ENCODE measurements at places on chromosomes 1 and 21.

GRCh38 chr1:9027307-9027706 lies 1.1 kb upstream of the SLC2A7 start:
- DNase-seq, result no peak

DNA sequence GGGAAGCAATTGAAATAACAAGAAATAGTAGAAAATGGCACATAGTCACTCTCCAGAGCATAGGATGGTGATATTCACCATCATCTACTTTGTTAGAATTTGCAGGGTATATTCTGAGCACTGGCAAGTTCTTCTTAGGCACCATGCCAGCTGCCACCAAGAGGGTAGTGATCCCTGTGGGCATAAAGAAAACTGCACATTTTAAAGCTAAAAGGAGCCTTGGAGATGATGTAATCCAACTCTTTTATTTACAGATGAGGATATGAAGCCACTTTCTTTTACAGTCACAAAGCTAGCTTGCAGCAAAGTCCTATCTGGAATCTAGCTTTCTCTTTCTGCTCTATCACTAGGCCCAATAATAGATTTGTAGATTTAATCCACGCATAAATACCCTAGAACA lies 69.0 kb downstream of the PTGER3 start:
- DNase-seq, result peak; percentile 78

- no peak for DNase-seq
Observed at GRCh38 chr1:29833581-29833980, 597.3 kb downstream of the PTPRU start.

GRCh38 chr21:33259428-33259827 lies 6.7 kb upstream of the IL10RB start:
- no peak for DNase-seq

DNA sequence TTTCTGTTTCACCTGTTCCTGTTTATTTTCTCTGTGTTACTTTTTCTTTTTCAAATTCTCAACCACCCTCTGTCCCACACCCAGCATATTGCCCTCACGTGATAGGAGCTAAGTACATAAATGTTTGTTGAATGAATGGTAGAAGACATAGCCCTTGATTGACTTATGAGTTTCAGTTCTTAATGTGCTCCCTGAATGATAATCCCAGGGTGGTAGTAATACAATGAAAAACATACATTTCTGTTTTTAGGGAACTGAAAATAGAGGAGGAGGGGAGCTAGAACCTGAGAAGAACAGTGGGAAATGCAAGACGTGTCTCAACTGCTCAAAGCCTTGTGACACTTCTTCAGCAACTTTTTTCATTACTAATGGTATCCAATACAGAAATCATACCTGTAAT lies 147.1 kb downstream of the SPATA46 start:
- no peak for DNase-seq

DNA sequence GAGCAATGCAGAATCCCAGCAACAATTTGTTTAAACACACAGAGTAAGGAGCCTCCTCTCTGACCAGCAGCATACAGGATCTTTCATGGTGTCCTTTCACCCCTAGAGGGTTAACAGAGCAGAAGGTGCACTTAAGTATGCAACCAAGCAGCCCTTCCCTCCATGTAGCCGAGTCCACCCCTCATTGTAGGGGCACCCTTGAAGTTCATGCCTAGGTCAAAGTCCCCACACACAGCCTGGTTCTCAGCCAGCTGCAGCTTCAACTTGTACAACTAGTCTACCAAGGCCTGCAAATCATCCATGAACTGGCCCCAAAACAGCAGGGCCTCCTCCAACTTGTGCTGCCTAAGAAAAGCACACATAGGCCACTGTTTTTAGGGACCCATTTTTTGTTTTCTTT lies 7.0 kb upstream of the BMP8B start:
- no peak for DNase-seq

DNA sequence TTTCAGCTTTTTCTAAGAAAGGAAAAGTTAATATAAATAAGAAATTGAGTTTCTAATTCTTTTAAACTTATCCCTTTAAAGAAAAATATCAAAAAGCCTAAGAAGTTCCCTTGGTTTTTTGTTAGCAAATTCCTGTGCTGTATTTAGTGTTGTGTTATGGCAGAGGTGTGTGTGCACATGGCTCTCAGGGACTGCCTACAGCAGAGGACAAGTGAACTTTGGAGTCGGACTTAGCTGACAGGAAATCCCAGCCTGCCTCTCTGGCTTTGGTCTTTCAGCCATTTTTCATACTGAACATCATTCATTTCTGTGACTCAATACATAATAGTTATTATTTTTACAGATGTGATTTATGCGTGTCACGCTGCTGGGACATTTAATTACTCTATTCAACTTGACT lies 149.6 kb downstream of the FMN2 start:
- DNase-seq, result no peak

DNA sequence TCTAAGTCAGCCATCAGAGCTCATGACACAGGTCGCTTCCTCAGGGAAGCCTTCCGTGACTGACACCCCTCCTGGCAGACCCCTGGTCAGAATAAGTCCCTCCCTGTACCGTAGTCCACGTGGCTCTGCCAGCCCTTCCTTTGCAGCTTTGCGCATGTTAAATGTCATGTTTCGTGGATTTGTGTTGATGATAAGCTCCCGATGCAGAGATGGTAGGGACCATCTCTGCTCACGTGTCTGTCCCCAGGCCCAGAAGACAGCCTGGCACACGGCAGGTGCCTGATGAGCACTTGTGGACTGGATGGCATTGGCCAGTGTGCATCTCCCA lies 75.9 kb downstream of the DHRS3 start:
- no peak for DNase-seq

DNA sequence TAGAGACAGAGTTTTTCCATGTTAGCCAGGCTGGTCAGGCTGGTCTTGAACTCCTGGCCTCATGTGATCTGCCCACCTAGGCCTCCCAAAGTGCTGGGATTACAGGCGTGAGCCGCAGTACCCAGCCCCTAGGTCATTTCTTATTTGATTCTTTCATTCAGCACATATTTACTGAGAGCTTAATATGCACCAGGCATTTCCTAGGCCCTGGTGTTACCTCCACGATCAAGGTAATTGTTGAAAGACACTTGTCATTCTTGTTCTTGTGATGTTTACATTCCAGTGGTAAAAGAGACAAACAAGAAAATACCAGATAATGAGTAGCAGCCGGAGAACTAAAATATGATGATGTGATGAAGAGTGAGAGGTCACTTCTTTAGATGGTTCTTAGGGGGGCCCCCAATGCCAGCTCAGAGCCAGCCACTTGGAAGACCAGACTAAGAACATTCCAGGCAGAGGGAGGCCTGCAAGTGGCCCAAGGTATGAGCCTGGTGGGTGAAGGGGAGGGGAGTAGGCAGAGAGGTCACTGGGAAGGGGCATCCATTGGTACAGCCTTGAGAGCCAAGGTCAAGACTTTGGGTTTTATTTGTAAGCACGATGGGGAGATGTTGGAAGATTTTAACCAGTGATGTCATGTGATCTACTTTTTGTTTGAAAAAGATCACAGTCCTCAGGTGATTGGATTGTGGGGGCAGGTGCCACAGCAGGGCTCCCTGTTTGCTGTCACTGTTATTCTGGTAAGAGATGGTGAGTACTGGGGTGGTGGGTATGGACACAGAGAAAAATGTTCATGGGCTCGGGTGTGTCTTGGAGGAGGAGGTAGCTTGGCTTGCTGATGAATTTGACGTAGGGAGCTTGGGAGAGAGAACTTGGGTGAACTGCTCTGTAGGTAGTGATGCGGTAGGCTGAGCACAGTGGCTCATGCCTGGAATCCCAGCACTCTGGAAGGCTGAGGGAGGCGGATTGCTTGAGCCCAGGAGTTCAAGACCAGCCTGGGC lies 18.7 kb downstream of the UBE2Q1 start:
- DNase-seq, result no peak

- no peak for DNase-seq
Observed at GRCh38 chr1:235857756-235858155, 8.9 kb downstream of the LYST start.

DNA sequence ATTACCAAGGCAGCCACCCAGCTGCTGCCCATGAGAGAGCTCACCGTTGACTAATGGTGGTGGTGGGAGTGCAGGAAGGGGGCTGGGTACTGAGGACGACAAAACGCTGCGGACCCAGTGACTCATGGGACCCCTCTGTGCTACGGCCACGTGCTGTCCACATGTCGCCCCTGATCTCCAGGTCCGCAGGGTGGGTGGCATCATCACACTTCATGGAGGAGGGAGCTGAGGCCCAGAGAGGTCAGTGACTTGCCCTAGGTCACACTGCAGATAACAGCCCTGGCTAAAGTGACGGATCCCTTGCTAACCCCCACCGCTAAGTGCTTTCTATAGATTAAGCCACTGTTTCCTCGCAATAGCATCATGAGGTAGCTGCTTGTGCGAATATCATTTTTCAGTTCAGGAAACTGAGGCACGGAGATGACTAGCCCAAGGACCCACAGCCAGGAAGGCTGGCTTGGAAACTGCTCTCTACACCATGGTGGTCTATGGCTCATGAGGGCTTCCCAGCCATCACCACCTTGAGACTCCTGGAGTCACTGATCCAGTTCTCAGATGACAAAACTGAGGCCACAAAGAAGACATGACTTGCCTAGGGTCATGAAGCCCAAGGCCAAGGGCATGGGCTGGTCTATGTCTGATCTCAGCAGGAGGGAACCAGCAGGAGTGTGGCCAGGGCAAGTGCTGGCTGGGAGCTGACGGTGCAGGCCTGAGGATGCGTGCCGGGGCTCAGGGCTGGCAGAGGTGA lies 12.6 kb downstream of the RUNX3 start:
- DNase-seq, result no peak

GRCh38 chr1:60974524-60975372 lies 107.6 kb upstream of the NFIA start:
- DNase-seq, result no peak

DNA sequence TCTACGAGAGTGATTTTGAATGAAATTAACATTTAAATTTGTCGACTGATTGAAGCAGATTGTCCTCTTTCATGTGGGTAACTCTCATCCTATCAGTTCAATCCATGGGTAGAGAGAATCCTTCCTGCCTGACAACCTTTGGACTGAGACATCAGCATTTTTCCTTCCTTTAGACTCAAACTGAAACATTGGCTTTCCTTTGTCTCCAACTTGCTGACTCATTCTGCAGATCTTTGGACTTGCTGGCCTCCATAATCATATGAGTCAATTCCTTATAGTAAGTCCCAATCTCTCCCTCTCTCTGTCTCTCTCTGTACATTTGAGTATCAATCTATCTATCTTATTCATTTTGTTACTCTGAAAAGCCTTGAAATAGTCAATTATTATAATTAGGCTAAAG lies 416.7 kb downstream of the LRRIQ3 start:
- DNase-seq, result peak; percentile 36

DNA sequence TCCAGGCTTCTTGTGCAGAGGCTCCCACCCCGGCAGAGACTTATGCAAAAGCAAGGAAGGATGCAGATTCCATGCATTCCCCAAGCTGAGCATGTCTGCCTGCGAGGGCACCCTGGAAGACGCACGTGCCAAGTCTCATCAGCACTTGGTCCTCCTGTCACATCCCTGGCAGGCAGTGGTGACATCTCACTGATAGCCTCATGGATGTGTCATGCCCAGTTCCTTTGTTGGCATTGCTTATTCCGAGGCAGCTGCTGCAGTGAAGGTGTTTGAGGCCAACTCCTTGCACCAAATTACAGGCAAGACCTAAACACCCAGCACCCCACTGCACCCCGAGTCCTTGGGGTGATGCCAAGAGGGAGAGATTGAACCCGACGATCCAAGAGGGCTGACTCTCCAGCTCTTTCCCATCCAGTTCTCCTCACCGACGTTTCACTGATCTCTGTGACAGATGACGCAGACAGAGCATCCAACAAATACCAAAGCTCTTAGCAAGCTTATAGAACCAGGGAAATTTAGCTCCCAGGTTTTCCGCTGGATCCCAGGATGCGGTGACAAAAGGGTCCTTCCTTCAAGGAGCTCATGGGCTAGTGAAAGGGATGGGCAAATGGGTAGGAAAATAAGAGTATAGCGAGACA lies 611.1 kb downstream of the AJAP1 start:
- DNase-seq, result no peak

DNA sequence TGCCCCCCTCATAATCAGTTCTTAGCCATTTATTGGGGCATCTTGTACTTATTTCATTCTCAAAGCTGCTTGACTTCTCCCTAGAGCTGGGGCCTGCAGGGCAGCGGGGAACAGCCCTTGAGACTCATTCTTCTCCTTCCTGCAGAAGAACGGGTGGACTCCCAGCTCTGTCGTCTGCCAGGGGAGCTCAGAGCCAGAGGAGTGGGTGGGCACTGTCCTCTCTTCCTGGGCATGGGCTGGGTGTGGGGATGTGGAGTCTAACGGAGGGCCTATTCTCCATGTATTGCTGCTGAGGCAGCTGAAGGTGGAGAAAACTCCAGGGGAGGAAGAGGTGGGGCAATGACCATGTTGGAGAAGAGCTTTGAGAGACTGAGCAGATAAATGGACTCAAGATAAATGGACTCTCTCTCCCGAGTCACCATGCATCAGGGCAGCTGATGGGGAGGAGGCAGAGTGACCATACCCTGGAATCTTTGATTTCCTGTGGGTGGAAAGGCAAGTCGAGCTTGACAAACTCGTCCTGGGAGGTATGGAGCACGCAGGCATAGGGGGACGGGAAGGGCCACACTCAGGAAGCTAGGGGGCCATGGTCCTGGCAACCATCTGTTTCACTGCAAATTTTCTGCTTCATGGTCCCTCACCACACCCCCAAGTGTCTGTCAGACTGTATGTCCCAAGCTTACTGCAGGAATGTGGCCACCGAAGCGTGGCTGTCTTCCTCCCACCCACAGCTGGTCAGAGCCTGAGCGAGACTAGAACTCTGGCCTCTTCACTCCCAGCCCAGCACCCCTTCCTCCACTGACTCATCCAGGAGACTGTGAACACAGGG lies 56.9 kb upstream of the ATP2B4 start:
- DNase-seq, result no peak

- no peak for DNase-seq
Observed at GRCh38 chr1:163165119-163165518, 37.6 kb downstream of the RGS5 start.

DNA sequence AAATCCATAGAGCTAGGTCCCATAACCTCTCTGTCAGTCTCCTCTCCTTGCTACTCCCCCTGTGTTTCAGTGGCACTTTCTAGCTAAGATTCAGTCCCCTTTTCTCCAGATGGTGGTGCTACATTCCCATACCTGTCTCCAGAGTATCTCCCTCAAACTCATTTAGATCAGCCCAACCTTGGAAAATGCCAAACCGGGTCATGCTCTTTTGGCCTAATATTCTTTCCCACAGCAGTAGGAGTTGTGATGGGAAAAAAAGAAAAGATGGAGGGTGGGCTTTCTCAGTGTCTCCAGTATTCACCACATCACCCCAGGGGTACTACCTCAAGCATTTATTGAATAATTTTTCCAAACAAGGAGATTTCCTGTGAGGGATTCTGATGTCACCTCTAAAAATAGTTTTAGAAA lies 3.2 kb upstream of the RXFP4 start:
- DNase-seq, result peak; percentile 91

DNA sequence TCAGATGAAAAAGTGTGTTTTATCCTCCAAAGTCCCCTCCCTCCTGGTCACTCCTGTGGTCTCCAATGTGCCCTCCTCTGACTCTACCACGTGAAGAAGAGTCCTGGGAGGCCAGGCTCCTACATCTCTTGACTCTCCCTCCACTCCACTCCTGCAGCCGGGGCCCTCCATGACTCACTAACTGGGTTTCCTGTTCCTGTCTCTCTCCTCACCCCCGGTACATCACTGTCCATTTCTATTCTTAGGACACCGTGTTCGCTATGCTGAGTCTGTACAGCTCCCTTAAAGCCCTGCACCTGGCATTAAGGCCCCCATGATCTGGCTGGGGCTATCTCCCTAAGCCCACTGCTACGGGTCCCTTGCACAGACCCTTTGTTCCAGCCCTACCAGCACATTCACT lies 93.4 kb downstream of the BCAR3 start:
- DNase-seq, result no peak

GRCh38 chr1:113780374-113781146 lies 21.3 kb upstream of the PHTF1 start:
- DNase-seq, result peak; percentile 78
